ENCODE measurements at places on chromosomes 3 and 15.

- DNase-seq, result peak; percentile 51
Observed at GRCh38 chr15:59420986-59421618, 16.9 kb upstream of the FAM81A start.

- DNase-seq, result no peak
Observed at GRCh38 chr3:177452831-177453450, 255.7 kb upstream of the TBL1XR1 start.

- DNase-seq, result peak; percentile 84
Observed at GRCh38 chr3:187208159-187208558, 10.9 kb downstream of the RTP1 start.

DNA sequence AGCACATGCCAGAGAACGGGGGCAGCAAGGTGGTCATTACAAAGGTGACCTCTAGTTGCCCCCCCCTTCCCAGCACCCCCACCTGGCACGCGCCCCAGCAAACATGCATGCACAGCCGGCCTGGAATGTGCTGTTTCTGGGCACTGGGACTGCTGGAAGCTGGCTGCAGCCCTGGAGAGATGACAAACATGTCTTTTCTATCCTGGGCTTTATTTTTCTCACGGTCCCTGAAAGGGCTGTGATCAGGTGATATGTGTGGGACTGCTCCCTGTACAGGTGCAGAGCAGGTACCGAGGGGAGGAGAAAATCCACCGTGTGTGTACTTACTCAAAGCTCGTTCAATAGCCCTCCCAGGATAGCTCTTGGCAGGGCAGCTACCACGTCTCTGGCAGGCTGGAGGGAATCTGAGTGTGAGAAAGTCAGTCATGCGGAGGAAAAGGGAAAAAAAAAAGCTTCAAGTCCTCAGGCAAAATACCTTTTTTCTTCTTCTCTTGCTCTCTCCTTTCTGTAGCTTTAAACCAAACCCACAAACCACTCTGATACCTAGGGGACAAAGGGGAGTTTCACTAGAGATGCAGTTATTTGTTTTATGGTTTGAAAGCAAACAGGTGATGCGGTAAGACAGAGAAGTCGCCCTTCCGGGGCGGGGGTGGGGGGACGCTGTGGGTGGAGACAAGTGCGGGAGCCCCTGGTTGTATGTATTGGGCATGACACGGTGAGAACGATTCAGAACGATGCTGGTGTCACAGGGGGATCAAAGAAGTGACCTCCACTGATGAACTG is 5.0 kb upstream of the HES1 start:
- DNase-seq, result peak; percentile 90

- DNase-seq, result no peak
Observed at GRCh38 chr15:71471347-71471746, 339.0 kb upstream of the NR2E3 start.

DNA sequence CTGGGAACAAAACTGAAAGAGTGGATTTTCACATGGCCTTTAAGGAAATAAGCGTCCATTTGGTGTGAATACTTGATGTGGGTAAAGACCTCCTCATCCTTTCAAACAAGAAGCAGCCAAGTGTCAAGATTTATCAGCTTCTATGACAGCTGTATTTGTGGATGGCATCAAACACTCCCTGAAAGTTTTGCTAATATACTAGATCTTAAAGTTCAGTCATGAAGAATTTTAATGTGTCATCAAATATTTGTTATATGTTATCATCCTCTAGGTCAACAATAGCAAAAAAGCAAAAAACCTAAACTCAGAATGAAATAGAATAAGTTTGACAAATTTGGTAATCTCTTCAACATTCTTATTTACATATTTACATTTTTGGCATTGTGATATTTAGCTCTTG is 29.1 kb upstream of the LYSMD4 start:
- no peak for DNase-seq

- peak; percentile 39 for DNase-seq
Observed at GRCh38 chr3:76024640-76025039, 239.3 kb upstream of the ZNF717 start.

- peak; percentile 37 for DNase-seq
Observed at GRCh38 chr3:46372492-46373359, 2.0 kb downstream of the CCR5 start.

GRCh38 chr3:158830391-158830790 is 28.5 kb downstream of the MFSD1 start:
- no peak for DNase-seq

Data from astrocyte of the hippocampus (primary cell).